Left lung (tissue), 14 donors: ENCODE measurements at places on chromosomes 3 and 15. TPM values are rescaled to one million over a fixed set of nuclear protein-coding genes. Genes with fewer than 3 reads are reported as not detected.

SMAD6 gene
- 84.9 TPM for total RNA-seq

ACVR2B gene
- 5.2 TPM for total RNA-seq

- peak; percentile 45 for DNase-seq
These were observed 13.6 kb upstream of the CSK start for GRCh38 chr15:74768099-74768770.

- no peak for DNase-seq
These were observed 42.7 kb downstream of the ITGA11 start for GRCh38 chr15:68389041-68389930.

NME9 gene
- total RNA-seq: 1.8 TPM

DNA sequence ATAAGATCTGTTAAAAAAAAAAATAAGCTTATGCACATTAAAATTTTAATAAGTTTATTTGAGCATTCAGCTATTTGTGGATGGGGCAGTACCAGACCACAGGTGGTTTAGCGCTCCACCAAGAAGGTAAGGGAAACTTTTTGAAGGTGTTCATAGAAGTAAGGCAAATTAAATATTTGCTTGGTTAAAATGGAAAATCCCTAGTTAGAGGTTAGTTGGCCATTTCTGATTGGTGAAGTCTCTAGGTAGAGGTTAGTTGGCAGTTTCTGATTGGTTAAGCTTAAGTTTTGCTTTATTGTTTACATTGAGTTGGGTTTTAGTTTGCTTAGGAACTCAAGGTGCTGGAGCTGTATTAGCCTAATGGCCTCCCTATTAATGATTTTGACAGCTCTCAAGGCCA is 30.7 kb downstream of the SCN11A start:
- no peak for DNase-seq

GRCh38 chr3:140859592-140860336 is 81.9 kb upstream of the SLC25A36 start:
- no peak for DNase-seq

C3orf49 gene
- total RNA-seq: not detected

DNA sequence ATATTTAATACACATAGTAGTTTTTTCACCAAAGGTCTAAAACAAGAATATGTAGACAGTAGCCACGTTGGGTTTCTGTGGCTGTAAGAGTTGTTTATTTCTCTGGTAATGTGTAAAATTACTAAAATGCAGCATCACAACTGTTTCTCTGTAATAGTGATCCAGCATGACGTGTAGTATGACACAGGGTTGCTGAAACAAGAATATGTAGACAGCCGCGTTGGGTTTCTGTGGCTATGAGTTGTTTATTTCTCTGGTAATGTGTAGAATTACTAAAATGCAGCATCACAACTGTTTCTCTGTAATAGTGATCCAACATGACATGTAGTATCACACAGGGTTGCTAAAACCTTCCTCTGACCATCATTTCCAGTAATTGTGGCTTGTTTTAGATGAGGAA is 153.6 kb upstream of the ZNF717 start:
- DNase-seq: no peak

DNA sequence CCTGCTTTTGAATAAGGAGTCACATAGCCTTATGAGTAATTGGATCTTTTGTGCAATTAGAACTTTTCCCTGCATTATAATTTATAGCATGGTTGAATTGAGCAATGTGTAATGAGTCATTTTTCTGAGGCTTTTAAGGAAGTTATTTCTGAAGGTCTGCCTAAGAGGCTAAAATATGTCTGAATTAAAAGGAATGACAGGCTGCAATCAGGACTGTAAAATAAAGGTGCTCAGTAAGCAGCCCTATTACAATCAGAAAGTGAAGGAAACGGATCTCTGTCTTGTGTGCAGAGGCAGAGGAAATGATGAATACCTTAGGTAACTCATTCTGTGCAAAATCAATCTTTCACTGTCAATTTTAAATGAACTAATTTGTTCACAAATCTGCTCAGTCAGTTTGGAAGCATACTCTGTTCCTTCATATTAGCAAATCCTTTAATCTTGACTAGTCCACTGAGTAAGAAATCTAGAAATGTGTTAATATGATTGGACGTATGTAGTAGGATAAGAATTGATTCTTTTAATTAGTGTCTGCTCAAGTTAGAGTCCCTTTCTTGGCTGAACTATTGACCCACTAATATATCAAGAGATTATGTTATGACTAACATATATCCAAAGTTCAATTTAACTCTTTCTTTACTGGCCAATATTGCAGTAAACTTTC is 290.1 kb downstream of the ZIC1 start:
- no peak for DNase-seq

DNA sequence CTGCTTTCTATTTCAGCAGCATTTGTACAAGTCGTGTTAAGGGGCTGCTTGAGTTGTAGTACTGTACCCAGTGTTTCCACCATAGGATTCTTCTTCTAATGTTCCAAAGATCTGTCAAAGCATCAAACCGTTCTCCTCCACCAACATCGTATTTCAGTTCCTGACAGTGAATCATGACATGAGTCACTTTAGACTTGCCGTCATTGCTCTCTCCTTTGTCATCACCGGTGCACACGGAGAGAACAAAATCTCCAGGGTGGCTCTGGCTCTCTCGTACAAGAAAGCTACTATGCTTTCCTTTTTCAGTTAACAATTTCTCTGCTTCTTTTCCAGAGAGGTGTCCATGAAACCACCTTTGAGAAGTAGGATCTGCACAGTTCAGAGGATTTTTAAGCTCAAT is 270.9 kb upstream of the CCDC54 start:
- DNase-seq: no peak

DNA sequence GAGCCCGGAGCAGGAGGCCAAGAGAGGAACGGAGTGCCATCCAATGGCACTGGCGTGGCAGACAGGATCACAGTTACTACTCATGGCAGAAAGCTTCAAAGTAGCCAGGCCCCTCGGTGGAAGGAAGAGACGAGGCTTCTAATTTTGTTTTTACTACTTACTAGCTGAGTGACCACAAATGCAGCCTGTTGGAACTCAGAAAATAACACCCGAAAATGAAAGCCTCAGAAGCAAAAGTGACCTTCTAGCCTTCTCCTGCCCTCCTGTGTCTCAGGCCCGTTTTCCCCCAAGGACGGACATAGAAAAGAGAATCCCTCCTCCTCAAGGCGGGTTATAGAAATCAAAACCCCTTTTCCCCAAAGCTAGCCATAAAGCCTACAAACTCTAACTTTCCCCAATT is 9.9 kb upstream of the STRA6 start:
- DNase-seq: no peak

MFN1 gene
- 47.3 TPM for total RNA-seq

DNA sequence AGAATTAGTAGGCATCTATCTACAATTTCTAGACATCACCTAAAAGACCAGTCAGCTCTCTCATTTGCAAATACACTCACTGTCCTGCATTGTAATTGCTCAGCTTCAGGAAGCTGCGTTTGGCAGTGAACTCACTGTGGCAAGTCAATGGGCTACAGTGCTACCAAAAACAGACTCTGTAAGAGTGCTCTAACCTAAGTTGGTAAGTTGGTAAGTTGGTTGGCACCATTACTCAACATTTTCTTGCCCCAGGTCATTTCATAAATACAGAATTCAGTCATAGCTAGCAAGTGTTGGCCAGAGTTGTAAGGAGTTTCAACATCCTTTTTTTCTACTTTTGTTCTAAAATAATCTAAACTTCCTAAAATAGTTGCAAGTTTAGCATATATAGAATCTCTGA is 466.3 kb downstream of the NAALADL2 start:
- DNase-seq: no peak

- no peak for DNase-seq
These were observed 14.9 kb downstream of the SPINT1 start for GRCh38 chr15:40858706-40859105.

SLC27A2 gene
- total RNA-seq: 2.0 TPM

ASTE1 gene
- 5.1 TPM for total RNA-seq

DNA sequence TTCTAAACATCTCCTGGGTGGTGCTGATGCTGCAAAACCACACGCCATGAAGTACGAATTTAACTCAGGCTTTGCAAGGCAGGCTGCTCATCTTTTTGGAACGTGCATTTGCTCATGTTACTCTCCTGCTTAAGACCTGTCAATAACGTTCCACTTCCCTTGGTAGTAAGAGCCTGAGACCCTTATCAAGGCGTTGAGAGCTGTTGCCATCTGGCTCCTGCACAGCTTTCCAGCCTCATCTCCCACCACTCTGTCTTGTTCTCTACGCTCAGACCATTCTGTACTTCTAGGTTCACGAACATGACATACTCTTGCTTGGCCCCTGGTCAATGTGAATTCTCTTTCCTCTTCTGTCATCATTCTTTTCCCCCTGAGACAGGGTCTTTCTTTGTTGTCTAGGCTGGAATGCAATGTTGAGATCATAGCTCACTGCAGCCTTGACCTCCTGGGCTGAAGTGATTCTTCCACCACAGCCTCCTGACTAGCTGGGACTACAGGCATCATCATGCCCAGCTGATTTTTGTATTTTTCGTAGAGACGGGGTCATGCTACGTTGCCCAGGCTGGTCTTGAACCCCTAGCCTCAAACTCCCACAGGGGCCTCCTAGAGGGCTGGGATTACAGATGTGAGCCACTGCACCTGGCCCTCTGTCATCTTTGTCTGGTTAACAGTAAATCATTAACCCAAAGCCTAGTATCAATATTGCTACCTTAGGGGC is 202.8 kb downstream of the CADPS start:
- DNase-seq: no peak

DPPA2 gene
- total RNA-seq: not detected

CLDN11 gene
- total RNA-seq: 12.4 TPM

DNA sequence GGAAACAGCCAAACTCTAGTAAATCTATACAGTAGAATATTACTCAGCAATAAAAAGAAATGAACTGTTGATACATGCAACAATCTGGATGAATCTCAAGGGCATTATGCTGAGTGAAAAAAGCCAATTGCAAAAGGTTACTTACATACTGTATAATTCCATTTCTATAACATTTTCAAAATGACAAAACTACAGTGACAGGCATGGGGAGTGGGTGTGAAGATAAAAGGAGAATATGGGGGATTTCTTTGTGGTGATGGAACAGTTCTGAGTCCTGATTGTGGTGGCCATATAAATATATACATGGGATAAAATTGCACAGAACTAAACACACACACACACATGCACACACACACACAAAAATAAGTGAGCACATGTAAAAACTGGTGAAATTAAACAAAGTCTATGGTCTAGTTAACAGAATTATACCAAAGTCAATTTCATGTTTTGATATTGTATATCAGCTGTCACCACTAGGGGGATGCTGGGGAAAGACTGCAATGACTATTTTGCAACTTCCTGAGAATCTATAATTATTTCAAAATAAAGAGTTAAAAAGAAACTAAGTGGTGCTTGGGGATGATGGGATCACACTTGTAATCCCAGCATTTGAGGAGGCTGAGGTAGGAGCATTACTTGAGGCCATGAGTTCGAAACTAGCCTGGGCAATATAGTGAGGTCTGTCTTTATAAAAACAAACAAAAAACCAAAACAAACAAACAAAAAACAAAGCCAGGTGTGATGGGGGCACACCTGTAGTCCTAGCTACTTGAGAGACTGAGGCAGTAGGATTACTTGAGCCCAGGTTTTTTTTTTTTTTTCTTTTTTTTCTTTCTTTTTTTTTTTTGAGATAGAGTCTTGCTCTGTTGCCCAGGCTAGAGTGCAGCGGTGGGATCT is 66.0 kb downstream of the SPTSSB start:
- no peak for DNase-seq

GRCh38 chr15:36960179-36960946 is 140.0 kb downstream of the MEIS2 start:
- no peak for DNase-seq

GRCh38 chr3:54633444-54634121 is 294.3 kb downstream of the LRTM1 start:
- DNase-seq: no peak

- no peak for DNase-seq
These were observed 9.2 kb downstream of the CXCR6 start for GRCh38 chr3:45952456-45952855.

WWTR1 gene
- 76.6 TPM for total RNA-seq

DNA sequence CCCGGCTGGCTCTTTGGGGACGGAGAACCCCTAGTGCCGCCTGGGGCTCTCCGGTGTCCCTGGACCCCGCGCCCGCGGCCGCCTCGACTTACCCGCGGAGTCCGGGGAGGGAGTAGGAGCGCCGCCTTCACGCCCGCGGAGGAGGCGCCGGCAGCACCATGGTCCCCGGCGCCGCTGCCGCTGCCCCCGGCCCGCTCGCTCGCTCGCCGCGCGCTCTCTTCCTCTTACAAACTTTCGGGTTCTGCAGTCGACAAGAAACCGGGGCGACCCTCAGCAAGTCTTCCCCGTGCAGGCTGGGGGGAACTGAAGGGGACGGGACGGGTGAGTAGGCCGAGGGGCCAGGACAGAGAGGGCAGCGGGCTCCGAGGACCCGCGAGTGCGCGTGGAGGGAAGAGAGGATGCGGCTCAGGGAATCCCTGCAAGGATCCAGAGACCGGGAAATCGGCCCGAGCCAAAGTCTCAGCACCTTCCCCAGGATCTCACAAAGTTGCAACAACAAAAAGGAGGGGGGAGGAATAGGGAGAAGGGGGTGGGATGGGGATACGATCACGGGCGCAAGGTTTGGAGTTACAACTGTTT is 2.0 kb downstream of the FOXP1 start:
- peak; percentile 44 for DNase-seq

GRCh38 chr3:108017587-108017986 is 73.2 kb downstream of the CD47 start:
- no peak for DNase-seq

GRCh38 chr3:43399034-43399433 is 112.7 kb downstream of the SNRK start:
- DNase-seq: no peak

DNA sequence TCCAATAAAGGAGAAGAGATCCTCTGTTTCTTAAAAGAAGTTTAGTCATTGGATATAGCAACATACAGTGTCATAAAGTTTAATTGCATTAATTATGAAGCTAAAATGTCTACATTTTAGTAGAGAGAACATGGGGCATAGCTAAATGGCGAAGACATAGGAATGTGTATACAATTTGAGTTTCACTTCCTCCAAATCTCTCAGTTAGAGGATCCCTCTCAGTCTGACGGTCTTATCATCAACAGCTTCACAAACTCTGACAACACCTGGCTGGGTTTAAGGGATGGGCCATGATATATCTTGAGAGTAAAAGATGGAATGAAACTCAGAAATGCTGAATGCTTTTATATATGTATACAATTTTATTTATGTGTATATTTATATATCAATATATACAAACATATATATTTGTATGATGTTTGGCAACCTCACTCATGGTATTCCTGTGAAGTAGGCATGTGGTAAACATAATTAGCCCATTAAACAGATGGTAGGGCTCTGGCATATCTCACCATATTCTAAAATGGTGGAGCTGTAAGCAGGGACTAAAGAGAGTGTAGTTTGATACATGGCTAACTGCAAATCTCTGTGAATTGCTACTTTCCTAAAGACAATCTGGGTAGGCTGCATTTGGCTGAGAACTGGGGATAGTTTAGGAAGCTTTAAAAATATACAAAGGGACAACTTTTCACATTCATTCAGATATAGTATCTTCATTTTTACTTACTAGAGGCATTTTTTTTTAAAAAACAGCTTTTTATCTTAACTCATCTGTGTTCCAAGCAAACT is 111.6 kb downstream of the TIGIT start:
- no peak for DNase-seq

GRCh38 chr15:34365836-34366235 is 1.2 kb downstream of the LPCAT4 start:
- no peak for DNase-seq

GRCh38 chr15:25735550-25736384 is 127.4 kb downstream of the ATP10A start:
- DNase-seq: no peak

AP3B2 gene
- 1.6 TPM for total RNA-seq
